ENCODE measurements at places on chromosomes 1 and 21.

- DNase-seq = peak; percentile 21
These were observed 53.2 kb upstream of the MRPS6 start for GRCh38 chr21:34020005-34020847.

GRCh38 chr1:1889847-1890505 lies 911 bp downstream of the GNB1 start:
- no peak for DNase-seq

DNA sequence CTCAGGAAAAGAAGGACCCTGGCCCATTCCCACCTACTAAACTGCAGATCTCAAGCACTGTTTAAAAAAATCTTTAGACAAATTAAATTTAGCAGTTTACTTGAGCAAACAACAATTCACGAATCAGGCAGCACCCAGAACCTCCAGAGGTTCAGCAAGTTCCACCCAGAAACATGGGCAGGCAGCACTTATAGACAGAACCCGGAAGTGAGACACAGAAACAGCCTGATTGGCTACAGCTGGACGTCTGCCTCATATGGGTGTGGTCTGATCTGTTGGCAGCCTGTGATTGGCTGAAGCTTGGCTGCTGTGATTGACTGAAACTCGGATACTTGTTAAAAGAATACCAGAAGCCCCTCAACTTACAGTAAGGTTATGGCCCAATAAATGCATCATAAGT lies 34.7 kb upstream of the COL6A2 start:
- DNase-seq = no peak

DNA sequence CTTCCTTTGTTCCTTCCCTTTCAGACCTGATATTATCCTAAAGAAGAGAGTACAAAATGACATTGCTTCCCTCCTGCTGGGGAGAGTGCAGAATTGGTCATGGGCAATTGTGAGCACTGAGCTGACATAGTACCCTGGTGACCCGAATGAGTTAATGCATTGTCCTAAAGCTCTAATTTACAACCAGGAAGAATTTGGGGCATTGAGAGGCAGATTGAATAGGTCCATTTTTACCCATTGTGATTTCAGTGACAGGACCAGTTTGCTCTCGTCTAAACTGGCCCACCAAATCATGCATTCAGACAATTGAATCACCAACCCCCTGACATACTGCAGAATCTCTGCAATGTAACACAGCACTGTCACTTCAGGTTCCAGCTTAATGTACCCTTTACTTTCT lies 497.4 kb downstream of the DPYD start:
- DNase-seq = no peak

GRCh38 chr1:94858276-94858675 lies 38.1 kb downstream of the SLC44A3 start:
- DNase-seq = no peak

DNA sequence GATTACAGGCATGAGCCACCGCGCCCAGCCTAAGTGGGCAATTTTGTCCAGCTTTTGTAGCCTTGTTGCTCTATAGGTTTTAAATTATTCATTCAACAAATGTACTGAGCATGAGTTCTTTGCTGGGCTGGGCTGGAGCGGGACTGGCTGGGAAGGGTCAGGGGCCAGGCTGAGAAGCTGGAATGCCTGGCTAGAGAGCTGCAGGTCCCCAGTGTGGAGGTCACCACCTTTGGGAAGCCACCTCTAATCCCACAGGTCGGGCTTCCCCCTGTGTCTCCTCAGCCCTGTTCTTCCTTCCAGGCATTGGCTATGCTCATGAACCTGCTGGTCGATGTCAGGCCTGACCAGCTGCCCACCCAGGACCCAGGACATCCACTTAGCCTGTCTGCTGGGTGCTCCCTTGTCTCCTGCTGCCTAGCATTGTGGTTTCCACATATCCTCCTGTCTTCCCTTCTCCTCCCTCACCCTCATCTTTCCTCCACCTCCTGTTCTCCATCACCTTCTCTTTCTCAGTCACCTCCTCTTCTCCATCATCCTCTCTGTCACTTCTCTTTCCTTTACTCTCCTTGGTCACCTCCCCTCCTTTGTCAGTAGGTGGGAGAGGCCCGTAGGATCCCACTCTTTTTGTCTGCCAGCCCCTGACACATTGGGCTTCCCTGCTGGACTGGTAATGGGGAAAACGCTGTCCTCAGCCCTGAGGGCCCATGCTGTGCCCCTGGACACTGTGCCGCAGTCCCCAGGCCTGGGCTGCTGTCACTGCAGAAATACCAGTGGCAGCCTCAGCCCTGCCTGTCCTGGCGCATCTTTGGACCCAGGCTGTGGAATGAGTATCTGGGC lies 23.8 kb downstream of the SERINC2 start:
- DNase-seq = no peak

GRCh38 chr1:95829556-95829955 lies 595.5 kb downstream of the RWDD3 start:
- DNase-seq = no peak

DNA sequence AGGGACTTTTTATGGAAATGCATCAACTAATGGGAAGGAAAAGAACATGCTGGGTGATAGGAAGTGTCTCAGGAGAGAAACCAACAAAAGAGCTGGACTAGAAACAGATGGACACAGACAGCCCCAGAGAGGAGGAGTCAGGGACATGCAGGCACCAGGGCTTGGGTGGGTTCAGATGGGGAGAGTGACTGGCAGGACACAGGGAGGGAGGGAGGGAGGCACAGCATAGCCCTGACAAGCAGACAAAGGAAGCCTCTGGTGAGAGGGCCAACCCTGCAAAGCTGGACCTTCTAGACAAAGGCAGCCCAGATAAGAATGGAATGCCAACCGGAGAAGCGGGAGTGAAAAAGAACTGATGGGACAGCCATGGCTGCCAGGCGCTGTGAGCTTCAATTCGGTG lies 568.8 kb downstream of the AJAP1 start:
- no peak for DNase-seq

GRCh38 chr21:33019885-33020557 lies 5.7 kb upstream of the OLIG2 start:
- no peak for DNase-seq

DNA sequence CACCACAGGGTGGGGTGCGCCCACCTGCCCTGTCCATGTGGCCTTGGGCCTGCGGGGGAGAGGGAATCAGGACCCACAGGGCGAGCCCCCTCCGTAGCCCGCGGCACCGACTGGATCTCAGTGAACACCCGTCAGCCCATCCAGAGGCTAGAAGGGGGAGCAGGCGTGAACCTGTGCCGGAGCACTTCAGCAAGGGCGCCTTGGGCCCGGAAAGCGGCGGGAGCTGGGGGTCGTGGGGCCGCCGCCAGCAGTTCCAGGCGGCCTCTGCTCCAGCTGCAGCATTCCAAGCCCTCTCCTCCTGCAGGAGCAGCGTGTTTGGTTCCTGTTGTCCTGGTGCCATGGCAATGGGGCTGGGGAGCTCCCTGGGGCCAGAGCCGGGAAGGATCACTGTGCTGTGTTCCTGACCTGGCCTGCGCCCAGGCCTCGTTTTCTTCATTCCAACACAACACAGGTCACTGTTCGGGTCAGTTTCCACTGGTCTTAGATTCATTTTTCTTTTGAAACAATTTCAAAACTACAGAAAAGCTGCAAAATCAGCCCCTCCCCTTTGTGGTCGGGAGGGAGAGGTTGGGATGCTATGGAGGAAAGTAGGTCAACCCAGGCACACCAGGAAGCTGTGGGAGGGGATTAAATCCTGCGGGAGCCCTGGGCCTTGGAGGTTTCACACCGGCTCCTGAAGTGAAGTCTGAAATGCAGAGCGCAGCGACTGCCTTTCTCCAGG lies 18.8 kb downstream of the SLX9 start:
- no peak for DNase-seq

- no peak for DNase-seq
These were observed 72.1 kb downstream of the SYT2 start for GRCh38 chr1:202638019-202638700.

GRCh38 chr1:63866084-63866483 lies 92.3 kb downstream of the ROR1 start:
- no peak for DNase-seq

DNA sequence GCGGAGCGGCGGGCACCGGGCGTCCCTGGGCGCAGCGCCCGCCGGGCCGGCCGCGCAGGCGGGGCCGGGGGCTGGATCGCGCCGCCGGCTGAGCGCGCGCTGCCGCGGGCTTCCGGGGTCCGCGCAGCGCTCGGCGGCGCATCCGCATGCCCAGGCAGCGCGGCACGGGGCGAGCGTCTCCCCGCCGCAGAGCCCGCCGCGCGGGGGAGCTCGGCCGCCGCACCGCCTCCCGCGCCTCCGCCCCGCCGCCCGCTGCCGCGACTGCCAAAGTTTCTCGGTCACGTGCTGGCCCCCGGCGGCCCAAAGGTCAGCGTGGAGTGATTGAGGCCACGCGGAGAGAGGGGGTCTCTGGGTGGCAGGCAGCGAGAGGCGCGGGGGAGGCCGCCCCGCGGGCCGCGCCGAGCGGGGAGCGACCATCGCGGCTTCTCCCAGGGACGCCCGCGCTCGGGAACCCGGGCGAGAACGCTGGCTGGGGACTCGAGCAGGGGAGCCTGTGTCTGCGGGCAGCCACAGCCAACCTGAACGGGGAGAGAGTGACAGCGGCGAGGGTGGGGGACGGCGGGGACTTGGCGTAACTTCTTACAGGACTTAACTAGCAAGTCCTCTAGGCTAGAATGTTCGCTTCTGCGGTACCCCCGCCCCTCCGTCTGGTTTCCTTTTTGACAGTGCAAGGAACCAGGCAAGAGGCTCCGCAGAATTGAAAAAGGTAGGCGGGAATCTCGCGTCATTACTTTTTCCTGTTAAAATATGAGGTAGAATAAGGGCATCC lies at the start of gene ILDR2:
Gene ILDR2, minus strand, starts transcription at position 180 of the 769 bp plus-strand sequence. CDS start 272 bp downstream, outside the sequence.
- no peak for DNase-seq

DNA sequence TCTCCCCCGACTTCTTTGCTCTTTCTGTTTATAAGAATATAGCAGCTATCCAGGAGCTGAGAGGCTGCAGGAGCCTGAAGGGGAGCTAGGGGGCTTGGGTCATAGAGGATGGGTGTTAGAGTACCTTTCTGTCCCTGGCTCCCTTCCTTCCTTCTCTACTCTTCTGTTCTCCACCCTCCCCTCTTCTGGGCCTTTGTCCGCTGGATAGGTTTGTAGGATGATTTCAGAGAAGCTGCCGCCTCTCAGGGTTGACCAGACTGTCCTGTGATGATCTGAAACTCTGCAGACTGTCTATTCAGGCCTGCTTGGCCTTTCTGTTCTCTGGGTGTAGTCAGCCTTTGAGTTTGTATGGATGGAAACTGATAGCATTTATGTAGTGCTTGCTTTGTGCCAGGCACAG lies 26.3 kb downstream of the PPFIA4 start:
- no peak for DNase-seq

DNA sequence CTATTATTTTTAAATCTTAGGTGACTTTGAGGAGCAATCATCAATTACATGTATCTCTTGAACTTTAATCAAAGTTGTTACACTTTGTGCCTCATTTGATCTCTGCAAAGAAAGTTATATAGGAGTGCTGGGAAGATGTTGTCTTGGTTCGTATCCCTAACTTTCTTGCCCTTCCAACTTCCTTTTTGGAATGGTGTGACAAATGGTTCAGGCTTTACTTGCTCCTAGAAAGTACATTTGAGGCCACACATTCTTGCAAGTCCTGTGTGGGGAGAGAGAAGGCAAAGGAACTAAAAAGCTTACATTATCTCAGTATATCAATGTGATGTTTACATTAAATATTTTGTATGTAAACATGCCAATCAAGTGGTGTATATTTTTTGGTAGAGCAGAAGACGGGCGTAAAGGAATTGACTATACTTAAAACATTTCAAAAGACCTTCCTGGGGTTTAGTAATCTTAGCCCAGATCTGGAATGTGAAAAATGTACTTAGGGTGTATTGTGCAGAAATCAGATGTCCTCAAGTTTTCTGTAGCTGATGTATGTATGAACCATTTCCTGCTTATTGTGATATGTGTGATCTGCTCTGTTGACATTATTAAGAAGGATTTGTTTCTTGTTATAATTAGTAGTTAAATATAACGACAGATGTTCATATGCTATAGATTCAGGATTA lies 59.2 kb downstream of the USP25 start:
- DNase-seq = no peak

DNA sequence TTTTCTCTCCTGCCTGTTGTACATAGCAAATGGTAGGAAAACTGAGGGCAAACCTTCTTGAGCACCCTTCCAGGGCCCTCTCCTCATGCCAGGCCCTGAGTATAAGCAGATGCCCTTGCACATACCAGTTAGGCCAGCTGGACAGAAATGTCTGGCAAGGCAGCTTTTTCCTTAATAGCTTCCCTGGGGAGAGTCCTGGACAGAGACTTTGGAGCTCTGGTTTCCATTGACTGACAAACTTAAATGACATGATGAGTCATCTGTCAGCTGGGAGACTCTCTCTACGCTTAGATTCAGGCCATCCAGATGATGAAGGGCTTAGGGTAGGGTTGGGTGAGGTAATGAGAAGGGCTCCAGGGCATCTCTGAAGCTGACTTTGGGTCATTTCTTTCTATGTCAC lies 317.5 kb downstream of the ASTN1 start:
- DNase-seq = no peak

Data from NCI-H1417 treated with DMSO at 0.1 percent for 48 hours (cell line).